ELR (cell line): ENCODE measurements at places on chromosomes 12 and 14.
A peak's percentile ranks its signal among the peaks of the same experiment; 100 is the strongest.

GRCh38 chr14:74085047-74085637 is 386 bp downstream of the LIN52 start:
- DNase-seq: peak; percentile 74

DNA sequence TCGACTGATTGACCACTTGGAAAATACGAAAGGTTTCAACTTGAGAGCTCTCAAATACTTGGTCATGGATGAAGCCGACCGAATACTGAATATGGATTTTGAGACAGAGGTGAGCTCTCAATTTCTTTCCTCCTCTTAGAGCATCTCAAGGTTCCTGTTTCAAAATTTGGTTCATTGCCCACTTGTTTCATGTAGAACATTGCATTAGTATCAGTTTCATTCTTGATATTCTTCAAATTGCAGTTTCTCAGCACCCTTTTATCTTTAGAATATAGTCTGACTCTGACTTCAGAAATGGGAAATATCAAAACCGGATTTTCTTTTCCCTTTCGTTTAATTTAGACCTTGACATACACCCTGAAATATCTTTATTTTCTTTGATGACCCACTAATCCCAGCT is 8.8 kb downstream of the DDX47 start:
- DNase-seq: no peak

DNA sequence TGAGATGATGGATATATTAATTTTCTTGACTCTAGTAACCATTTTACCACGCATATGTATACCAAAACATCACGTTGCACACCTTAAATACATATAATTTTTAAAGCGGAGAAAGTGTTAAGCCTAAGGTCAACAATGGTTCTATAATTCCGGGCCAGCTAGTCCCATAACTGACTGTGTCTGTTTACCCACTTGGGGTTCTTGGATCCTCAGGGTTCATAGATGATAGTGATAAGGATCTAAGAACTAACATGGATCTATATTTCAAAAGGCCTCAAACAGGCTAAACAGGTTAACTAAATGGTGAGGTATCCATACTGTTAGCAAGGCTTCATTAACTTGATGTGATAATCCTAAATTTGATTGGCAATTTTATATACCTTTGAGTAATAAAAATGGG is 9.8 kb downstream of the SLC38A1 start:
- DNase-seq: no peak

- peak; percentile 26 for DNase-seq
Measured at GRCh38 chr12:107801150-107801549, 26.6 kb downstream of the ASCL4 start.

GRCh38 chr14:20516921-20517320 is 11.6 kb downstream of the RNASE10 start:
- DNase-seq: peak; percentile 44

GRCh38 chr12:112208301-112208910 is 83.0 kb downstream of the TRAFD1 start:
- DNase-seq: no peak

- no peak for DNase-seq
Measured at GRCh38 chr14:95117937-95118721, 39.2 kb downstream of the DICER1 start.

- DNase-seq: peak; percentile 22
Measured at GRCh38 chr12:103751171-103751570, 89.9 kb downstream of the NT5DC3 start.

DNA sequence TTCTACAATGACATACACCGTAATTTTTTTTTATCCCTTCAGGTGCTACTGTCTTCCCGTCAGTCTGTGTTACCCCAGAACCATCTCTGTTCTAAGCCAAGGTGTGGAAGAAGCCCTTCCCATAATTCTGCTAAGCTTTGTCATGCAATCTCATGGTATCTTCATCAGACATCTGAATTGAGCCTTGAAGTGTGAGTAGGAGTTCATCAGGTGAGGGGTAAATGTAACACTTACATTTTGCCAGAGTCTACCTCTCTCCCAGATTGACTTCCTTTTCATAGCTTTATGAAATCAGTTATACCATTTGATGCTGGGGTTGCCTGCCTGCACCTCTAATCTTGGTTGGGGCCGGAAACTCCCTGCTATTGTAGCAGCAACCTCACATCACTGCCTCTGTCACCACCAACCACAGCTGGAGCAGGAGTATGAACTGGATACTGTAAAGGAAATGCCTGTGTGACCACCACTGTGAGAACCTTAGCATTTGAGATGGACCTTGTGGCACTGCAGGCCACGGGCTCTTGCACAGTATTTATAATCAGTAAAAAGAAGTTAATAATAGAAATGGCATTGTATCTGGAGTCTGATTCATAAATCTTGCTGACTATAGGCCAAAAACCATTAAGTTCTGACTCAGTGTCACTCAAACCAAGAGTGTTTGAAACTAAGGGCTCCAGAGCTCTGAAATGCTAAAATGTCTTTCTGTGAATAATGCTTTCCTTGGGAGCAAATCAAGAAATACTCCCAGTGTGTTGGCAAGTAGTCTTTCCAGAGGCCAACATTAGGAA is 58.7 kb upstream of the STK38L start:
- DNase-seq: peak; percentile 37

DNA sequence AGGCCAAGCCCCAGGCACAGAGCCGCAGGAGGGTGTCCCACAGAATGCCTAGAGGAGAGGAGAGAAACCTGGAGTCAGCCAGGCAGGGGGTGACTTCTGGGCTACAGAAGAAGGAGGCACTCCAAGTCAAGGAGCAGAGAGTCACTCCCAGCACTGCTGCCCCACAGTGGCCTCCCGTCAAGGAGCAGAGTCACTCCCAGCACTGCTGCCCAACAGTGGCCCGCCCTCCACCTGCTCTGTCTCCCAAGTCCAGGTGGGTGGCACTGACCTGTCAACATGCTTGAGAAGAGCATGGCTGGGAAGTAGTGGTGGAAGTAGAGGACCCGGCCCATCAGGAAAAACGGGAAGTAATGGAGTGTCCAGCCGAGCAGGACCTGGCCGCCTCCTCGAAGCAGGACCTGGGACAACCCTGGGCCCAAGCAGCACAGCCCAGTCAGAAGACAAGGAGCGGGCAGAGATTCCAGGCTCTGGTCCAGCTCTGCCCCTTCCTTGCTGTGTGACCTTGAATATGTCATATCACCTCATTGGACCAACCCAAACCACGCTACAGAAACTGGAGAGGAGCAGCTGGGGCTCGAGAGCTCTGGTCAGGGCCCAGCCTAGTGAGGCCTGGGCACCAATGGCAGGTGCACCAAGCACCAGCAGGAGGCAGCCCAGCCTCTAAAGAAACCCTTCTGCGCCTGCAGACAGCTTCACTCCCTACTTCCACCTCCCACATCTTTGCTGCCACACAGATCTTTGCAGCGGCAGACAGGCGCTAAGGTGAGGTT is 7.6 kb upstream of the NGB start:
- DNase-seq: no peak

- no peak for DNase-seq
Measured at GRCh38 chr14:106199097-106199496, 672.7 kb downstream of the TMEM121 start.

- no peak for DNase-seq
Measured at GRCh38 chr12:68287106-68287505, 33.7 kb upstream of the IL22 start.
